ENCODE measurements at places on chromosomes 12 and 14. TPM values are rescaled to one million over a fixed set of nuclear protein-coding genes. Genes with fewer than 3 reads are reported as not detected.

DNA sequence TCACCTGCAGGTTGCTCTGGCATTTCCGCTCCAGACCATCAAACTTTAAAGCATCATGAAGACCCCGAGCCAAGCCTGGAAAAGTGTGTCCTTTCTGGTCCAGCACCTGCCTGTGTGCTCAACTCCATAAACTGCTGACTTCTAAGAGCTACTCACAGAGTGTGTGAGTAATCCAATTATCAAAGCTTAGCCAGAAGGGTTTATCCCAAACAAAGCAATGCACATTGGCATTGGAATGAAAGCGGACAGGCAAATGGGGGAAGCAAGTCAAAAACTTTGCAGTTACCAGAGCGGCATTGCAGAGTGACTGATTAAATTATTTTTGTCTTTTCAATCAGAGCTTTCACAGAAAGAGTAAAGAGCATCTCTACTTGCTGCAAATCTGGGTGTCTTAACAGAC is 1262.4 kb upstream of the SEL1L start:
- DNase-seq, result no peak

DNA sequence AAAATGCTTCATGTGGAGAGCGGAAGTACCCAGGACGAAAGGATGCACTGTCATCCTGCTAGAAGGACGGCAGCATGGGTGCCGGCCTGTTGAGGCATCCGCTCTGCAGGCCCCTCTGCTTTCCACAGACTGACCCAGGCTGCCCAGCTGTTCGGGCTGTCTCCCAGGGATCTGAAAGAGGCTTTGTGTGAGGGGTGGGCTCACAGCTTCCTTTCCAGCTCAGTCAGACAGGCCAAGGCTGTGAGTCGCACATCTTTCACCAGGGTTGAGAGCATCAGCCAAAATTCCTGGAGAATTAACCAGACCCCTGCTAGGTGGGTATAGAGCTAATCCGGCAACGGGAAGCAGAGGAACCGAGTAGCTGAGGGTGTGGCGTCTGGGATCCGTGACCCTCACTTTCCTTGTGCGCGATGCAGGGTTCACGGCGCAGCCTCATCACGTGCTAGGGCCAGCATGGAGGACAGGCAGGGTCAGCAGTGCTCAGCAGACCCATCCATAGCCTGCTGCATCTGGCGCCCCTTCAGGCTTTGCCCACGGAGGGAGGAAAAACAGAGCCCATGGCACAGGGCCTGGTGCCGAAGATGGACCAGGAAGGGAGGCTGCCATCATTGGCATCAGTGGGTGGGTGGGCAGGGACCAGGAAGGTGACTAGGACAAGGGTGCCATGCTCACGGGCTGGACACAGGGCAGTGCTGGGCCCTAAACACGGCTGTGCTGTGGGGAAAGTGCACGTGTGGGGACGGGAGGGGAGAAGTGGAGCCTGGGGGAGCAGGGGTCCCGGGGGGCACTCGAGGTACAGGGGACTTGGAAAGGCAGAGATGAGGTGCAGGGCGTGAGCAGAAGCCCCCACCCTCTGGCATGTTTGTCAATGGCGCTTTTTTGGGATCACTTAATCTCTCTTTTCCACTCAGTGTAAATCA is 9.2 kb upstream of the SIVA1 start:
- DNase-seq, result no peak

DNA sequence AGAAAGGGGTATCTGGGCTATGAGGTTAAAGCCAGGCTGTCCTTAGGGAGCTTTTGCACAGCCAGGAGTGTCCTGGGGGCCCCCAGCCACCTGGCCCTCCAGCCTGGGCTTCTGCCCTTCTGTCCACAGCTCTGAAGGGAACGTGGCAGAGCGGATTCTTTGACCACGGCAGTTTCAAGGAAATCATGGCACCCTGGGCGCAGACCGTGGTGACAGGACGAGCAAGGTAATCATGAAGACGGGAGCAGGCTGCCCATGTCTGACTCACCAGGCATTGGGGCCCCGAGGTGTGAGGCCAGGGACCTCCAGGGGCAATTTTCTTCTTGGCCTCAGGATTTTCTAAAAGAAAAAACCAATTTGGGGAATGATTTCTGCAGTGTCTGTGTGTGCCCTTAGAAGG is 53.1 kb downstream of the FOXN4 start:
- no peak for DNase-seq

- no peak for DNase-seq
Measured at GRCh38 chr12:13431041-13431440, 234.5 kb downstream of the EMP1 start.

Gene ACTR10
- polyA plus RNA-seq, result 100 TPM

DNA sequence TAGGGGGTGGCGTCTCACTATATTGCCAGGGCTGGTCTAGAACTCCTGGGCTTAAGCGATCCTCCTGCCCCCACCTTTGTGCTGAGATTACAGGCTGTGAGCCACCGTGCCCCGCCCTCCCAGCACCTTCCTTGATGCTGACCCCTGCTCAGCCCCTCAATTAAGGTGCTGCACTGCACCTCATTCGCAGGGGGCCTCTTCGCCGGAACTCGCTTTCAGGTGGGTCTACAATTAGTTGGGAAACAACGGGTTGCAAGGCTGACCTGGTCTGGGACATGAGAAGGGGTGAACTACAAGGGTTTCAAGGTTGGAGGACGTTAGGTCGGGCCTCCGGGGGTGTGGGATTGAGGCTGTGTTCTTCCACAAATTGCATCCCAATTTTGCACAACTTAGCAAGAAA is 1.2 kb upstream of the NOP2 start:
- DNase-seq, result no peak

- no peak for DNase-seq
Measured at GRCh38 chr12:100584256-100584655, 10.8 kb downstream of the GAS2L3 start.

DNA sequence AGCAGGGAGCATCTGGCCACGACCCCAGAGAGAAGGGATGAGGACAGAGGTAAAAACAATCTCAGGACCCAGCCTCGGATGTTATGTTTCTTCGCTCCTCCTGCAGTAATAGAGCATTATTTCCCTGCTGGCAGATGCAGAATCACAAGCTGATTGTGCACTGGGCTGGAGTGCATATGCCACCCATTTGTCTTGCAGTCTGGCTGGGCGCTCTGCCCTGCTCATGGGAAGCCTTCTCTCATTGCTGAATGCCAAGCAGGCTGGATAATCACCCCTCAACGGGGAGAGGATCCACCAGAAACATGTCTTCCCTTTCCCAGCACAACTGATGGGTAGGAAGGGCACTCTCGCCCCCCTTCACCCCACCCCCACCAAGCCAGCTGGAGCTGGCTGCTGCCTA is 8.5 kb upstream of the VASH1 start:
- no peak for DNase-seq
